ENCODE measurements at places on chromosomes 3 and 15. TPM values are rescaled to one million over a fixed set of nuclear protein-coding genes. Genes with fewer than 3 reads are reported as not detected.

The TEX55 gene
- total RNA-seq, result not detected

The SLC2A2 gene
- total RNA-seq, result 1.9 TPM

The ITGA11 gene
- 7.8 TPM for total RNA-seq

The ADAM10 gene
- 227 TPM for total RNA-seq

The BCHE gene
- total RNA-seq, result 1.1 TPM

The LINGO1 gene
- total RNA-seq, result 0.16 TPM

The CRYGS gene
- total RNA-seq, result 0.98 TPM

The TYRO3 gene
- total RNA-seq, result 11.7 TPM

The IGSF10 gene
- 1.1 TPM for total RNA-seq

The GRM2 gene
- total RNA-seq, result not detected

The ECE2 gene
- total RNA-seq, result not detected

The MYRIP gene
- not detected for total RNA-seq

The RARRES1 gene
- total RNA-seq, result 2.3 TPM

The ISLR gene
- total RNA-seq, result 2.8 TPM

The C2CD4A gene
- 0.25 TPM for total RNA-seq

The KIF7 gene
- total RNA-seq, result 10.0 TPM

The TUBGCP4 gene
- total RNA-seq, result 12.9 TPM

The MINDY2 gene
- total RNA-seq, result 6.5 TPM

The LMAN1L gene
- total RNA-seq, result not detected

The ADGRG7 gene
- total RNA-seq, result not detected

The TMEM44 gene
- total RNA-seq, result 13.5 TPM

The CHRNA7 gene
- 1.4 TPM for total RNA-seq

The SLC25A20 gene
- 8.6 TPM for total RNA-seq

The GP9 gene
- total RNA-seq, result not detected

The PGBD4 gene
- total RNA-seq, result 1.0 TPM

The LIPC gene
- 0.16 TPM for total RNA-seq

The GPR176 gene
- total RNA-seq, result 54.9 TPM

The ISL2 gene
- 0.33 TPM for total RNA-seq

The GPR160 gene
- 1.6 TPM for total RNA-seq

The CHCHD6 gene
- 11.7 TPM for total RNA-seq

The PLCL2 gene
- total RNA-seq, result 1.5 TPM
